ENCODE measurements at places on chromosomes 5 and 9.

DNA sequence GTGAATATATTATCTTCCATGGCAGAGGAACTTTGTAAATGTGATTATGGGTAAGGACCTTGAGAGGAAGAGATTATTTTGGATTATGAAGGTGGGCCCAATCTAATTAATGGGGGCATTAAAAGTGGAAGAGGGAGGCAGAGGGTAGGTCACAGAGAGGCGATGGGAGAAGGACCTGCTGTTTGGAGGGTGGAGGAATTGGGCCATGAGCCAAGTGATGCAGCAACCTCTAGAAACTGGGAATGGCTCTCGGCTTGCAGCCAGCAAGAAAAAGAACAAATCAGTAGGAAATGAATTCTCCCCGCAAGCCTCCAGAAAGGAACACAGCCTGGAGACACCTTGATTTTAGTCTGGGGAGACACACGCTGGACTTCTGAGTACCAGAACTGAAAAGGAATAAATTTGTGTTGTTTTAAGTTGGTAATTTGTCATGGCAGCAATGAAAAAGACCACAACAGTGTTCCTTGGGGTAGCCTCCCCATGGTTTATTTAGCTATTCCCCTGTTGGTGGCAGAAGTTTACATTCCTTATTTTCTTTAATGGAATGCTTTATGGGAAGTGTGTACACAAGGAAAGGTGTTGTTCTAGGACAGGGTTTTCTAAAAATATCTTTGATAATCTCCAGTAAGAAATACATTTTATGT is 103.6 kb downstream of the HSPA4 start:
- DNase-seq, result no peak

DNA sequence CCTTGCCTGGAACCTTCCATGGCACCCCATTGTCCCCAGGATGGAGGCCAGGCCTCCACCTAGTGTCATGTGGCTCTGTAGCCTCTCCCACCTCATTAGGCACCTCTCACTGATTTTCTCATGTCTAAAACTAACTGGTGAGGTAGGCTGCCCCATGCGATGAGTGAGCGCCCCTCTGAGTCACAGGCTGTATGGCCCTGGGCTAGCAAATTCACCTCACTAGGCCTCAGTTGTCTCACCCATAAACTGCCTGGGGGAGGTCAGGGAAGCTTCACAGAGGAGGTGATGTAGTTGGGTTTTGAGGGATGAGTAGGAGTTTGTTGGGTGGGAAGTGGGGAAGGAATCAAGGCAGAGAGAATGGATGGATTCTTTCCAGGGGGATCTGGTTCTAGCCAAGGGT is 8.8 kb downstream of the RXRA start:
- DNase-seq, result no peak

DNA sequence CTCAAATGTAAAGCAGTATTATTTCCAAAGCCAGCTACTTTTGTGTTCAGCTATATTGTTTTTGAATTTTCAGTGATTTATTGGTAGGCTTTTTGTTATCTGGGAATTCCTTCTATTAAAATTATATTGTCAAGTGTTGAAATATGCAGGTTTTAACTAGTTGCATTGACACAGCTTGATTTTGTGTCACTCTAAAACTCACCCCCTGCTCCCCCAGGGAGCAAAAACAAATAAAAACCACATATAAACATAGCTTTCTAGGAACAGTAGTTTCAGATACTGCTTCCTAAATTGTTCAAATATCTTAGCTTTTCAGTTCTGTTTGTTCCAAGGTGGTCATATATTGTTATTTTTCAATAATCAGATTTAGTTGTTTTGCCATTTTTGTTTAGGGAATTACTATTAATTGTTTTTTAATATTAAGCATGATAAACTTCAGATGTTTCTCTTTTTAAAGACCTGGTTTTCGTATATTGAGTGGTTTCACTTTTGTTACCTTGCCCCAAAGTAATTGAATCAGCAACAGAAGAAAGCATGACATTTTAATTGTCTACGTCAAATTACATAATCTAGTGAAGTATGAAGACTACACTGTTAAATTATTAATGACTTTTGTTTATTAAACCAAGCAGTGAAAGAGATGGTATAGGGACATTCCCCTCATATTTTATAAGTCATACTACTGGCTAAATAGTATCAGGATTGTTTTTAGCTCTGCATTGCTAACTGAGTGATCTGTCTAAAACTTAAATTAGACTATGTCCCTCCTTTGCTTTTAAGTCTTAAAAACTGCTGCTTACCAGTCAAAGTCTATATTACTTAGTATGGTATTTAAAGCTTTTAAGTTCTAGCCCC is 43.4 kb downstream of the ERBIN start:
- DNase-seq, result no peak

- no peak for DNase-seq
Observed at GRCh38 chr5:138096363-138096762, 12.5 kb downstream of the WNT8A start.

DNA sequence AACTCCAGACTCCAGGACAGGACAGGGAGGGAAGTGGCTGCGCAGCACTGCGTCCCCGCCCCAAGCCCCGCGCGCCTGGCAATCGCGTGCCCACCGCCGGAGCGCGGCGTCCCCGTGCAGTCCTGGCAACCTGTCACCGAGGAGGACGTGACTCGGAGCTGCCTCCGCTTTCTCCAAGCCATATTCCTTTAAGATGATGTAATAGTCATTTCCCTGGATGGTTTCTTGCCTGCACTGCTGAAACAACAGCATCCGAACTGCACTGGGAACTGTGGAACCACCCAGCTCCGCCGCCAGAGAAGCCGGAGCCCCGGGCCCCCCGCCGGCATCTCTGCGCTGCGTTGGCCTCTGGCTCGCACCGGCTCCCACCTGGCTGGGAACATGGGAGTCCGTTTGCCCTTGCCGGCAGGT is 34.5 kb downstream of the KCTD16 start:
- DNase-seq, result no peak

GRCh38 chr9:114643896-114644295 is 13.7 kb downstream of the TEX53 start:
- DNase-seq, result no peak

GRCh38 chr5:59123595-59124561 is 541.0 kb downstream of the RAB3C start:
- no peak for DNase-seq

- DNase-seq, result no peak
Observed at GRCh38 chr9:136668983-136669790, 6.5 kb downstream of the EGFL7 start.

- no peak for DNase-seq
Observed at GRCh38 chr5:125083981-125084380, 337.5 kb upstream of the ZNF608 start.

GRCh38 chr9:132606066-132606465 is 23.7 kb downstream of the BARHL1 start:
- no peak for DNase-seq

DNA sequence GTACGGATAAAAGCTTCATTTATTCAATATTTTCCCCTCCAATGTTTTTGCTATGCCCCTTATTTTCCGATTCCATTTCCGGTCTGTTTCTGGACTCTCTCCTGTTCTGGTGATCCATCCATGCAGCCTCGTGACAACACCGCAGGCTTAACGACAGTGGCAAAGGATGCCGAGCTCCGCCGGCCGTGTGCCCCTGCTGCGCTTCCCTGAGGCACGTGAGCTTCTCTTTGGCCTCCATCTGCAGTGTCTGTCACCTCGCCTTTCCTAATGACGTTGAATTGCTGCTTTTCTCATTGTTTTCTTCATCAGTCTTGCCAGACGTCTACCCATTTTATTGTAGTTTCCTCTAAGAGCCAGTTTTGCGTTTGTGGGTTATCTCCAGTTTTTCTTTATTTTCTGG is 28.7 kb downstream of the SURF6 start:
- DNase-seq, result no peak

GRCh38 chr5:138905541-138905940 is 30.4 kb upstream of the LRRTM2 start:
- DNase-seq, result no peak

DNA sequence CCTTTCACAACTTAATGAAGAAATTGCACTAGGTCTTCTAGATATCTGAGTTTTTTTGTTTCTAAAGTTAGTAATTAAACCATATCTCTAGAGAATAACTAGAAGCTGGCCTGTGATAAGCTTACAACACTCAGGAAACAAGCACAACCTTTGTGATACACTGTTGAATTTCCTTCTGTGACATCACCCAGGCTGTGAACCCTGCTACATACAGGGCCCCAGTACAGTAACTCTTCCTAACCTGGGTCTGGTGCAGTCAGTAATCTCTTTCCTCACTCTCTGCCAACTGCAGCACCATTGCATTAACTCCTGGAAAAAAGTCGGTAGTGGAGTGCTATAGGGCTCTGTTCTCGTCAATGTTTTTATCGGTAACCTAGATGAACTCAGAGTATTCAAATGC is 10.6 kb upstream of the IGFBPL1 start:
- no peak for DNase-seq

GRCh38 chr5:130555429-130555828 is 609.6 kb downstream of the HINT1 start:
- no peak for DNase-seq

- no peak for DNase-seq
Observed at GRCh38 chr5:5042806-5043205, 97.3 kb upstream of the ADAMTS16 start.

DNA sequence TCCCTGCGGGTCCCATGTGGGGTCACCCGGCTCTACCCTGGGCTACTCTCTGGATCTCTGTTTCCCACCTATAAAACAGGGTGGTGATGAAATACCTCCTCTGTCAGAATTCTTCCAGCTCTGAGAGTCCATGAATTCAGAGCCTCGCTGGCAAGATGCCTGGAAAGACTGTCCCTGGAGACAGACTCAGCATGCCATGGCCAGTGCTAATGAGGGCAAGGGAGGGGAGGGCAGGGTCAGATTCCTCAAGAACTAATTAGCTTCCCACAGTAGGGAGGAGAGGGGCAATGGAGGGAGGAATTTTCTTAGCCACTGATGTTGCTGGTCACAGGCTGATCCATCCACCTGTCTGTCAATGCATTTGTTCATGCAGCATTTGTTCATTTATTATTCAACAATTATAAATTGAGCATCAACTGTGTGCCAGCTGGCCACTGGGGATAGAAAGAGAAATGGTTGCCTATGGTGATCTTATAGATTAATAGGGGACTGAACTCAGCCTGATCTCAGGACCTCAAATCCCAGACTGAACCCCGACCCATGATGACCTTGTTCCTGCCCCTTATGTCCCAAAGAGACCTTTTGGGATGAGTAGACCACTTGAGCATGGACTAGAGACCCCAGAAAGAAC is 4.7 kb downstream of the SYNPO start:
- DNase-seq, result no peak

- DNase-seq, result no peak
Observed at GRCh38 chr9:119071636-119072035, 297.6 kb downstream of the BRINP1 start.

GRCh38 chr9:69122082-69122548 is 52.0 kb upstream of the TJP2 start:
- DNase-seq, result peak; percentile 24

GRCh38 chr5:169629847-169630548 is 7.1 kb upstream of the DOCK2 start:
- DNase-seq, result no peak

GRCh38 chr5:138605254-138605972 is 30.2 kb upstream of the HSPA9 start:
- DNase-seq, result no peak

DNA sequence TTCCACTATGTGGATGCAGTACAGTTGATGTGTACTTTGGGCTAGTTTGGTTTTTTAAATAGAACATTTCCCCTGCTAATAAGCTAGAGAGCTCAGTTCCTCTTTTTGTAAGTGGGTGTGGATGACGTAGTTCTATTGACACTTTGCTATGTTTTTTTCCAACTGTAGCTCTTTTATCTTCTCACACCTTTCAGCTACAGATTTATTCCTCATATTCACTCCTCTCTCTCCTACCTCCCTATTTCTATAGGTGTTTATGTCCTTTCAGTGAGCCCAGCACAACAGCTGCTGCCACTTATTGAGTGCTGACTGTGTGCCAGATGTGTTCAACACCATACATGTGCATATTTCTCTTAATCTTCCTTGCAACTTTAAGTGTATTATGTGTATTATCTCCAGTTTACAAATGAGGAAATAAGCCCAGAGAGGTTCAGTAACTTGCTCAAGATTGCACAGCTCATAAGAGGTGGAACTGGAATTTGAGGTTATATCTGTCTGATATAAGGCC is 215.7 kb downstream of the SEMA6A start:
- no peak for DNase-seq

DNA sequence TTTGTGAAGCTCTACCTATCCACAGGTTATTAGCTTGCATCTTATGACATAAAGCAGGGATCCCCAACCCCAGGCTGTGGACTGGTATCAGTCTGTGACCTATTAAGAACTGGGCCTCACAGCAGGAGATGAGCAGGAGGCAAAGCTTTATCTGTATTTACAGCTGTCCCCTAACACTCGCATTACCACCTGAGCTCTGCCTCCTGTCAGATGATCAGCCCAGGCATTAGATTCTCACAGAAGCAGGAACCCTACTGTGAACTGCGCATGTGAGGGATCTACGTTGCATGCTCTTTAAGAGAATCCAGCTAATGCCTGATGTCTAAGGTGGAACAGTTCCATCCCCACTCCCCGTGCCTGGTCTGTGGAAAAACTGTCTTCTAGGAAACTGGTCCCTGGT is 19.7 kb downstream of the FBXW11 start:
- no peak for DNase-seq

- DNase-seq, result no peak
Observed at GRCh38 chr5:78813286-78813685, 164.7 kb upstream of the LHFPL2 start.

DNA sequence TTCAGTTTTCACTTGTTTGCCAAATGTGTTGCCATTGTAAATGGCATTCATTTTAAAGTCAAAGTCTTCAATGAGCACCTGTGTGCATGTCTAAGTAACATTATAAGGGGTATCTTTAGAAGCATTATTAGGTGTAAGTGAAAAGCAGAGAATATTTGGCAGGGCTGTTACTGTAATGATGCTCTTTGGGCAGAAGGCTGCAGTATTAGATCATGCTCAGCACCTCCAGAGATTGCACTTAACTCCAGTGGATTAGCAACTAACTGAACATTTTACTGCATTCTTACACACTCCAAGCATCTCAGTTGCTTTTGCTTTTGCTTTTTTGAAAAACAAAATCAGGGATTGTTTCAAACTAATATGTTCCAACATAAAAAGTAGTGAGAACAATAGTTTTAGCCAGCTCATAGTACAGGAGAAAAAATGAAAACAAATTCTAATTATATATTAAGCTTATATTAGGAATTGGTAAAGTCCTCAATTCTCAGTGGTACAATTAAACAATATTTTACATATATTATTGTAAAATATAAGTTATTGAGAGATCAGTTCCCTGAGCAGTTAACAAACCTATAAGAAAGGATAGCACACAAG is 1740.9 kb upstream of the CDH9 start:
- DNase-seq, result no peak

DNA sequence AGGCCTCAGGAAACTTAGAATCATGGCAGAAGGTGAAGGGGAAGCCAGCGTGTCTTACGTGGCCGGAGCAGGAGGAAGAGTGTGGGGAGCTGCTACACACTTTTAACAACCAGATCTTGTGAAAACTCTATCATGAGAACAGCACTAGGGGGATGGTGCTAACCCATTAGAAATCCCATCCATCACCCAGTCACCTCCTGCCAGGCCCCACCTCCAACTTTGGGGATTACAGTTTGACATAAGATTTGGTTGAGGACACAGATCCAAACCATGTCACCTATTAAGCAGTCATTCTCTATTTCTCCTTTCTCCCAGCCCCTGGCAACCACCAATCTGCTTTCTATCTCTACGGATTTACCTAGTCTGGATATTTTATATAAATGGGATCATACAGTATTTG is 26.9 kb downstream of the PBX3 start:
- no peak for DNase-seq

GRCh38 chr5:11602298-11602697 is 301.9 kb downstream of the CTNND2 start:
- DNase-seq, result no peak

- no peak for DNase-seq
Observed at GRCh38 chr9:105833271-105833975, 139.1 kb downstream of the TMEM38B start.

Measured in stimulated activated CD4-positive, alpha-beta T cell treated with anti-CD3 and anti-CD28 coated beads, Interleukin-1b, Interleukin-23, amount 100 ng/mL, for 48 hours (primary cell).